Hindlimb muscle (tissue), 1 donor: ENCODE measurements at places on chromosomes 1 and 21.

GRCh38 chr21:44521928-44522752 lies 17.9 kb downstream of the KRTAP10-1 start:
- no peak for DNase-seq

- DNase-seq, result no peak
Observed at GRCh38 chr1:216238844-216239243, 184.4 kb downstream of the USH2A start.

DNA sequence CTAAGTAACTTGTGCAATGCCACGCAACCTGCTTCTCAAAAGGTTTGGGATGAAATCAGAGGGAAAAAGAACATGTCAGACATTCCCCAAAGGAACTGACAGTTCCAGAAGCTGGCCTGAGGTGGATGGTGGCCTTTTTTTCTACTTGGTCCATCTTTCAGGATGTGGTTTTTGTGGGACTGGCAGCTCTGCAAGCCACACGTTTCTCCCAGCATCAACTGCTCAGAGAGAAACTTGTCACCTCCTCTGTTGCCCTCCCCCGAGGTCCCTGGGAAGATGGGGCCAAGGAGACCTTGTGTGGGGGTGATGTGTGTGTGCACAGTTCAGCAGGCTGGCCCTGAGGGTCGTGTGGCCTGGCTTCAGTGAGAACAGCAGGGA lies 2.5 kb upstream of the DHRS3 start:
- no peak for DNase-seq

- no peak for DNase-seq
Observed at GRCh38 chr1:242086706-242087105, 87.8 kb upstream of the MAP1LC3C start.

- DNase-seq, result no peak
Observed at GRCh38 chr1:234724516-234725176, 114.7 kb upstream of the IRF2BP2 start.

GRCh38 chr1:41650028-41650880 lies 165.8 kb upstream of the EDN2 start:
- no peak for DNase-seq

GRCh38 chr1:30450148-30450817 lies 273.1 kb downstream of the MATN1 start:
- DNase-seq, result no peak

DNA sequence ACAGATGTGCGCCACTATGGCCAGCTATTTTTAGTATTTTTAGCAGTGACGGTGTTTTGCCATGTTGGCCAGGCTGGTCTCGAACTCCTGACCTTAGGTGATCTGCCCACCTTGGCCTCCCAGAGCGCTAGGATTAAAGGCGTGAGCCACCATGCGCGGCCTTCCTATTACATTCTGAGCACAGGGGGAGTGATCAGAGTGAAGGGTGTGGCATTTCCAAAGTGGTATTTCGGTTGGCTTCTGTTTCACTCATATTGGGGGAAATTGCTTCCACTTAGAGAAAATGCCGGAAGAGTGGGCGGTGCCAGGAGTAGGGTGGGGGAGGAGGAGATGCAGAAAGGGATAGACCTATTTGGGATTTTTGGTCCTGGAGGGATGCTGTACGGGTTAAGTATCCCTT lies 4.3 kb downstream of the PIK3CD start:
- no peak for DNase-seq

- DNase-seq, result no peak
Observed at GRCh38 chr1:93678491-93678890, 3.1 kb downstream of the BCAR3 start.

DNA sequence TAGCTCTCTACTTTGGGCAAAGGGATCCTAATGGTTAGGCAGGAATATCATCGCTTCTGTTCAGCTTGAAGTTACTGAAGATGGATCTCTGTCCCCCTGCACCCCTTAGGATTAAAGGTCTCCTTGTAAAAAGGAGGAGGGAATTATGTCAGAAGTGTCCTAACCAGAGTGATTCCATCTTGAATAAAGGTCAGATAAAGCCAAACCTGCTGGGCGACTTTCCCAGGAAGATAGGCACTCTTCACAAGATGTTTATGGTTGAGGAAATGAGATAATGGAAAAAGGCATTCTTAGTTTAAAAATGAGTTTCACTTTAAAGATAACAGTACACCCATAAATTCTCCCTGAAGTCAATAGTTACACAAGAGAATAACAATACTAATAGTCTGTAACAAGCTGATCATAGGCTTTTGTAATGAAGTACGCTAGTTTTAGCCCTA lies 1.7 kb upstream of the NENF start:
- no peak for DNase-seq

- peak; percentile 32 for DNase-seq
Observed at GRCh38 chr1:112905395-112906149, 50.4 kb downstream of the SLC16A1 start.

DNA sequence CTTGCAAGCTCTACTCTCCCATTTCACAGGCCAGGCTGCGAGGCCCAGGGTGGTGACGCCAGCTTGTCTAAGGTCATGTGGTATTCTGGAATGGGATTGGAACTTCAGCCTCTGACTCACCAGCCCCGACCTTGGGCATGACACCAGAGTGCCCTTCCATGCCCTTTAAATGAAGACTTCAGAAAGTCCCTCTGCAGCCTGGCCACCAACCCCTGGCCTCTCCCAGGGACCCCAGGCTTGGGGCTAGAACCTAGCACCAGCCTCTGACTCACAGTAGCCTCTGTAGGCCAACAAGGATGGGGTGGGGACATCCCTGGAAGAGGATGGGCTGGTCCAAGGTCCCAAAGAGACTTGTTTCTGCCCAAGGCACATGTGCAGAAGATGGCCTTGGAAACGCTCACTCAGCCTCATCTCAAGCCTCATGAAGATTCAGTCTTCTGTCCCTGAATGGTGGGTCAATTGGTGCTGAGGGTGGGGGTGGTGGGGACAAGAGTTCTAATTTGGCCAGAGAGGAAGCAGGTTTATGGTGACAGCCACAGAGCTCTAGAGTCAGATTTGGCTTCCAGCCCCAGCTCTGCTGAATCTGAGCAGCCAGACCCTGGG lies 36.1 kb upstream of the RUNX3 start:
- no peak for DNase-seq

GRCh38 chr1:244381878-244382565 lies 69.7 kb downstream of the ADSS2 start:
- DNase-seq, result no peak

GRCh38 chr1:46587069-46587468 lies 17.0 kb downstream of the MKNK1 start:
- no peak for DNase-seq

DNA sequence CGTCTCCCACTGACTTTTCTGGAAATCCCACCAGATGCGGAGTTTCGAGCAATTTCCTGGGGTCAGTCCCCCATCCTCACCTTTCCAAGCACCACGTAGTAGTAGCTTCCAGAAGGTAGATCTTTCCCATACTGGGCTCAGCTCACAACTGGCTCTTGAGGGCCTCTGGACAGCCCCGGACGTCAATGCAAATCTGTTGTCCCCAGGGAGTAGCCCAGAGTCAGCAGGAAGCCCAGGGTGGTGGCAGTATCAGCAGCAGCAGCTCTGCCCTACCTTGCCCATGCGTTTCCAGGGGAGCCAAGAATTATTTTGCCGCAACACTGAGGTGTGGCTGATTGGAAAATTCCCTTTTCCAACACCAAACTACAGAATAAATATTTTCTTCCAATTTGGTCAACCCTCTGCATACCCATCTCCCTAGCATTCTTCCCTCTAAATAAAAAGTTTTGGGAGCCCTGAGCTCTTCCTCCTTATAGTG lies 70.3 kb downstream of the CD46 start:
- DNase-seq, result no peak

- DNase-seq, result no peak
Observed at GRCh38 chr1:87958201-87958600, 629.5 kb downstream of the LMO4 start.
